ENCODE measurements at places on chromosomes 3 and 15. TPM values are rescaled to one million over a fixed set of nuclear protein-coding genes. Genes with fewer than 3 reads are reported as not detected.

The CPB1 gene
- total RNA-seq = not detected

- H3K27me3 ChIP-seq = no peaks in the 10 kb centered on the region
- no peak for DNase-seq
- H3K4me1 ChIP-seq = peaks cover 7% of the 10 kb centered on the region
- H3K4me3 ChIP-seq = no peak overlapping the region
Measured at GRCh38 chr3:32764481-32764880, 53.3 kb upstream of the TRIM71 start.

DNA sequence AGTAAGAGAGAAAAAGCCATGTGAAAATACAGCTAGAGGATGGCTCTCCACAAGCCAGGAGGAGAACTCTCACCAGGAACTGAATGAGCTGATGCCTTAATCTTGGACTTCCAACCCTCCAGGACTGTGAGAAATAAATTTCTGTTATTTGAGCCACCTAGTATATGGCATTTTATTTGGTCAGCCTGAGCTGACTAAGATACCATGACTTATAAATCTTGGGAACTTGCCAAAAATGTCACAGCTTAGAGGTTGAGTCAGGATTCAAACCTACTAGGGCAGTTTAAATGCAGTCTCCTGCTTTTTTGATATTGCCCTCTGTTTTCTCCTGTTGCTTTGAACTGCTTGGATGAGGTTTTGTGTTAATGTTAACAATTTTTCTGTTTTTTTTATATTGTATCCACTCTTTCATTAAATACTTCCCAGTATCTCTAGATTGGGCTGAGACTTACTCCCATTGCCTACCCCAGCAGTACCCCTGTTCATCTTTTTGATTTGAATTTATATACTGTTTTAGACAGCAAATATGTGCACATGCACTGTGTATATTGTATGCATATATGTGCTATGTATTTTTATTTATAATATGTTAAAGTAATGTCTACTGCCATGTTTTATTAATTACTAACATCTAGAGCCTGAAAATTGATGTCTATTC lies 1223.2 kb downstream of the OTOL1 start:
- H3K27me3 ChIP-seq = no peaks in the 10 kb centered on the region
- peaks cover 6% of the 10 kb centered on the region for H3K4me1 ChIP-seq
- H3K27ac ChIP-seq = no peak overlapping the region
- H3K4me3 ChIP-seq = no peak overlapping the region
- no peaks in the 10 kb centered on the region for H3K36me3 ChIP-seq

DNA sequence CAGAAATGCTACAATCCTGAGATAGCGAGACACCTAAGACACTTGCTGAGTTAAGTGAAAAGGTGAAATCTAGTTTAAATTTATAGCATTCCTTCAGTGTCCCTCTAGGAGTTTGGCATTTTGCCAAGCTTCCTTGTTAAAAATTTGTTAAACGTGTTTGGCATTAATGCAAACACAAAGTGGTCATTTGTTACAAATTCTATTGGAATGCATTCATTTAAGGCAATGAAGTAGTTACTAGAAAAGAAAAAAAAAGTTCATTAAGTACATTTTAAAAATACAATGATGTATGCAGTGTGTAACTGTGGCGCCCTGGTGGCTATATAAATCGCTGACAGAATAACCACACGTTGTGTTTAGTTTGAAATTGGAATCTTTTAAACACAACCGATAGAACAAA lies 31.3 kb upstream of the WNT5A start:
- H3K4me1 ChIP-seq = peaks cover 11% of the 10 kb centered on the region
- H3K27me3 ChIP-seq = peaks cover 5% of the 10 kb centered on the region
- H3K36me3 ChIP-seq = no peaks in the 10 kb centered on the region
- no peak overlapping the region for H3K27ac ChIP-seq
- DNase-seq = no peak
- H3K4me3 ChIP-seq = no peak overlapping the region

The KLHL40 gene
- not detected for total RNA-seq

The ADAMTS7 gene
- total RNA-seq = 42.5 TPM

DNA sequence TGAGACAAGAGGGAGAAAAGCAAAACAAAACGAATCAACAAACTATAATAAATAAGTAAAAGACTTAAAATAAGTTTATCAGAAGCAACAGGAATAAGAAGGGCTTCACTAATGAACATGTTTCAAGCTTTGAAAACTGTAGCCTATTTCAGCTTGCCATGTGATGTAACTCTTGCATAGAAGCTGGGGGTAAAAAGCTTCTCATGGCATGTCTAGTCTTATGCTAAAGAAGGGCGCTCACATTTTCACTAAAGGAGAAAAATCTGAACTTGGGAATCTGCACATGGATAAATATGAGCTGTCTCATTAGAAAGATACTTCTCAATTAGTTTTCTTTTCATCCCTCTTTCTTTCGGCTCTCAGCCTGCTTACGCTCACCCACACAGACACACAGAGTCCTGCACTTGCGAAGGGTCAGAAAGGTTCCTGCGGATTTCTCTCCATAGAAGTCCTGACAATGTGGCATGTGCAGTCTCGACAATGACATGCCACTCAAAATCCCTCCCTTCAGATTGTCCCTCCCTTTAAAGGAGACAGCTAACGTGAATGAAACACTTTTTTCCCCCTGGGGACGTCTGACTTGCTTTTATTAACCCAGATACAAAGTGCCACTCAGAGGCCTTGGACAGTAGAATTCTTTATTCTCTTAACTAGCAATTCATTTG lies 568.9 kb upstream of the NR2F2 start:
- no peaks in the 10 kb centered on the region for H3K36me3 ChIP-seq
- DNase-seq = no peak
- no peaks in the 10 kb centered on the region for H3K27me3 ChIP-seq
- peak overlapping the region; percentile 27 for H3K27ac ChIP-seq

DNA sequence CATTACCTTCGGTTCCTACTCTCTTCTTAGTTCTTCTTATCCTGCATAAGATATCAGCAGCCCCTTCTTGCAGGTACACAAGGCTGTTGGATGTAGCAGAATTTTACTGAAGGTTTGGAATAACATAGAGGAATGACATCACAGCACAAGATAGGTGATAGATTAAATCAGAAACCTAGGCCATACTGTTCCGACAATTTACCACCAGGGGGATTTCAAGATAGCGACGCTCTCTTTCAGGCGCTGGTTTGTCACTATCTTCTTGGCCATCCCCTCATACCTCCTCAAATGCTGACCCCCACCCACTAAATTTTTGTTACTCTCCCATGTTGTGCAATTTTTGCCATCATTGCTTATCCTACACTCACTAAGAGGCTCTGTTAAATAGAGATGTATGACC lies 3.5 kb downstream of the SIDT1 start:
- no peak overlapping the region for H3K4me3 ChIP-seq
- DNase-seq = peak; percentile 51
- H3K27me3 ChIP-seq = peaks cover 50% of the 10 kb centered on the region
- no peak overlapping the region for H3K27ac ChIP-seq

GRCh38 chr15:66196602-66197001 lies 56.9 kb downstream of the MEGF11 start:
- H3K4me3 ChIP-seq = no peak overlapping the region
- DNase-seq = no peak
- no peaks in the 10 kb centered on the region for H3K36me3 ChIP-seq
- no peak overlapping the region for H3K27ac ChIP-seq
- no peaks in the 10 kb centered on the region for H3K27me3 ChIP-seq

- H3K4me1 ChIP-seq = no peaks in the 10 kb centered on the region
- H3K27me3 ChIP-seq = peaks cover 5% of the 10 kb centered on the region
- H3K36me3 ChIP-seq = no peaks in the 10 kb centered on the region
- H3K27ac ChIP-seq = no peak overlapping the region
Measured at GRCh38 chr3:194075802-194076460, 60.0 kb upstream of the HES1 start.

The CD86 gene
- total RNA-seq = not detected

DNA sequence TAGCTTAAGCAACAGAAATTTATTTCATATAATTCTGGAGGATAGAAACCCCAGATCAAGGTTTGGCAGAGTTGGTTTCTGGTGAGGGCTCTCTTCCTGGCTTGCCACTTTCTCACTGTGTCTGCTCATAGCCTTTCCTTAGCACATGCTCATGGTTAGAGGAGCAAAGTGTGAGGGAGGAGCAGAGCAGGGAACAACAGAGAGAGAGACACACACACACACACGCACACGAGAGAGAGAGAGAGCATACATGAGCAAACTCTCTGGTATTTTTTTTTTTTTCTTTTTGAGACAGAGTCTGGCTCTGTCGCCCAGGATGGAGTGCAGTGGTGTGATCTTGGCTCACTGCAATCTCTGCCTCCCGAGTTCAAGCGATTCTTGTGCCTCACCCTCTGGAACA lies 36.8 kb upstream of the ZDHHC23 start:
- H3K27me3 ChIP-seq = no peaks in the 10 kb centered on the region
- DNase-seq = no peak
- H3K4me3 ChIP-seq = no peak overlapping the region
- no peaks in the 10 kb centered on the region for H3K36me3 ChIP-seq
- no peak overlapping the region for H3K27ac ChIP-seq

DNA sequence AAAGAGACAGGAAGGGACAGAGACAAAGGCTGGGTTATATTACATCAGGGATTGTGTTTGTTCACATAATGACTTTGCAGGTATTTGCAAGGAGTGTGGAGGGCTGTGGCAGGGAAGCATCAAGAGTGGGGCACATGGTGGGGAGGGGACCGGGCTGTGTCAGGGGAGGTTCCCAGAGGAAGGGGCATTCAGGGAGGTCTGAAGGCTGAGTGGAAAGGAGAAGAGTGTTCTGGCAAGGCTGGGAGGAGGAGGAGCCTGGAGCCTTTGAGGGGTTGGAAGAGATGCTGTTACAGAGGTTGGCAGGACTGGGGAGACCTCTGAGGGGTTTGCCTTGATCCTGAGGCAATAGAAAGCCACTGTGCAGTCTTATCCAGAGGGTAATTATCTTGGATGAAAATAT lies 49.4 kb downstream of the EXOG start:
- H3K4me1 ChIP-seq = no peaks in the 10 kb centered on the region
- no peak overlapping the region for H3K27ac ChIP-seq
- no peaks in the 10 kb centered on the region for H3K36me3 ChIP-seq

GRCh38 chr3:109640146-109640652 lies 302.9 kb upstream of the DPPA4 start:
- no peaks in the 10 kb centered on the region for H3K27me3 ChIP-seq
- no peak overlapping the region for H3K4me3 ChIP-seq
- no peaks in the 10 kb centered on the region for H3K36me3 ChIP-seq
- no peak for DNase-seq

- H3K4me3 ChIP-seq = no peak overlapping the region
- no peaks in the 10 kb centered on the region for H3K27me3 ChIP-seq
- peaks cover 7% of the 10 kb centered on the region for H3K4me1 ChIP-seq
- no peak for DNase-seq
Measured at GRCh38 chr3:69791106-69791505, 51.8 kb downstream of the MITF start.

The QTRT2 gene
- 9.9 TPM for total RNA-seq

- no peaks in the 10 kb centered on the region for H3K27me3 ChIP-seq
- no peaks in the 10 kb centered on the region for H3K4me1 ChIP-seq
- no peak overlapping the region for H3K27ac ChIP-seq
- no peak for DNase-seq
- no peak overlapping the region for H3K4me3 ChIP-seq
- no peaks in the 10 kb centered on the region for H3K36me3 ChIP-seq
Measured at GRCh38 chr3:162699291-162699690, 1202.7 kb downstream of the OTOL1 start.

GRCh38 chr3:48979451-48979850 lies 10.6 kb upstream of the P4HTM start:
- H3K4me3 ChIP-seq = no peak overlapping the region
- H3K4me1 ChIP-seq = no peaks in the 10 kb centered on the region
- H3K27me3 ChIP-seq = no peaks in the 10 kb centered on the region
- H3K36me3 ChIP-seq = peaks cover 77% of the 10 kb centered on the region
- no peak for DNase-seq

The C3orf49 gene
- total RNA-seq = not detected

The LRRC15 gene
- total RNA-seq = not detected
